ENCODE measurements at places on chromosomes 11 and 22. TPM values are rescaled to one million over a fixed set of nuclear protein-coding genes. Genes with fewer than 3 reads are reported as not detected.
A peak's percentile ranks its signal among the peaks of the same experiment; 100 is the strongest.

DNA sequence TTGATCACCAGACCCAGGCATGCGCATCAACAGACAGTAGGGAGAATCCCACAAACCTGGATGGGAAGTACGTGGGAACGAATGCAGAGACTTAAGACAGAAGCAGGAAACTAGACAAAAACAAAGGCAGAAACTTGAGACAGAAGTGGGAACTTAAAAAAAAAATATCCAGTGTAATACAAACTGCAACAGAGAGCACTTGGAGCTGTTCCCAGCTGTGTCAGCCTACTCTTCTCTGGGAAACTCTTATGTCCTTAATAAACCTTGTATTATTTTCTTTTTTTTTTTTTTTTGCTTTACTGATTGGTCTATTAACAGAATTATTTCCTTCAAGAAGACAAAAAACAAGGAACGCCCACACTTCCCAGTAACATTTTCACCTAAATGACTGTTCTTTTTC is 1818.1 kb upstream of the RAG2 start:
- no peak for DNase-seq

DNA sequence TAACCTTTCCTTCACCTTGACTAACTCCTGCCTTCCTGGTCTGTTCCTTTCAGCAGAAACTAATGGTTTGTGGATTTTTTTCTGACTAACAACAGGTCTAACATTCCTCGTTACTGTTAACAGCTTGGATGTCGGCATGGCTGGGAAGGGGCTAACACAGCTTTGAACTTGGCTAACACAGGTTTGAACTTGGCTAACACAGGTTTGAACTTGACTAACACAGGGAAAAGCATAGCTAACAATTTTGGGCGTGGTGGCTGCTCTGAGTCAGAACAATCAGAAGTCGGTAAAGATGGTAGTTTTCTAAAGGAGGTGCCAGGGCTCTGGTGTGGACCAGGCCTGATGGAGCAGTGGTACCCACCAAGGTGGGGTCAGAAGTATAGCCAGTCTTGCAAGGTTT is 16.1 kb downstream of the MIAT start:
- peak; percentile 97 for DNase-seq

- DNase-seq: no peak
Observed at GRCh38 chr22:43880541-43880991, 11.2 kb downstream of the PNPLA5 start.

GRCh38 chr11:113159988-113160807 is 154.2 kb upstream of the TTC12 start:
- DNase-seq: no peak

DNA sequence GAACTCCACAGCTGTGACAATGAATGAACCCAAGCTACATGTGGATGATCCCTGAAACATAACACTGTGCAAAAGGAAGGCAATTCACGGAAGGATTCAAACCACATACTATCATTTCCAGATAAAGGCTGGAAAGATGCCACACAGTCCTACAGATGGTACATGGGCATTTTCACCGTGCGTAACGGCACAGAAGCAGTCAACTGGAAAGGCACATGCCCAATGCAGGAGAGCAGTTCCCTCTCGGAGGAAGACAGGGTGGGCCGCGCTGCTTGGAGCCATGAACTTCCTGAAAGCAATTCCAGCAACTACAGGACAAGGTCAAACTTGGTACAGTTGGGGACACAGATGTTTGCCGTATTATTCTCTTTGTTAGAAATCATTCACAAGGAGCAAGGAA is 103.7 kb downstream of the SHANK2 start:
- DNase-seq: no peak

GRCh38 chr11:12547953-12548650 is 126.1 kb upstream of the TEAD1 start:
- no peak for DNase-seq

GRCh38 chr11:8747173-8747572 is 64.6 kb downstream of the RPL27A start:
- DNase-seq: no peak

DNA sequence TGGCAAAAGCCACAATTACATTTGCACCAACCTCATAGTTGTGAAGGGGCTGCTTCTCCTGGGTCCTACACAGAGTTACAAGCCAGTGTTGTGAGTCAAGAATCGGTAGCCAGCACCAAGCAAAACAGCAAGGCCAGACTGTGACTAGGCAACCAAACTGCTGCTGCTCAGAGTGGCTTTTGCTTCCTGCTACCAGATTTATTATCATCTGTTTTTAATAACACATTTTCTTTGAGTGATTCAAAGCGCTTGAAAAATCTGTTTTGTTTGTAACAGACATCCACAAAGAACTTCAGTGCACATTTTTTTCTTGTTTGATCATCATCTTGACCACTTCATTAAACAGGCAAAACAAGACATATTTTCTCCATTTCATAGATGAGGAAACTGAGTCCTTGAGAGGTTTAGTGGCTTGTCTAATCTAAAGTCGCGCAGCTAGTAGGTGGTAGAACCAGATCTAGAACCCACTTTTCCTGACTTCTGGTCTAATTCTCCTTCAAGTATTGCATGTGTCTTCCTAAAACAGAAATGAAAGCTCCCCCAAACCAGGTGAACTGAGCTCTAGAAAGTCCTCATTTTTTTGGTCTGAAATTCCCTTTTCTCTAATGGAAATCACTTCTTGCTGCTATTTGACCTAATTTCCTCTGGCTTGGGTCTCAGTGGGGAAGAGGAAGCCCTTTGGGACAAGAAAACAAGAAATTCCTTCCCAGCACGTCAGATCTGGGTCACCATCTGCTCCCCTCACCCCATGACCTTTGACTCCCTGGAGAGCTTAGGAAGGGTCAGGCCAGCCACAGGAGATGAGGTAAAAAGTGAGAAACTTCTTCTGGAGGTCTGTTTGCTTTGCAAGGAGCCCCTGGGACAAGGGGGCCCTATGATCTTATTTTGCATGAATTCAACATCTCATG is 39.9 kb downstream of the CWC15 start:
- DNase-seq: no peak

TMEM41B gene
- 49.2 TPM for total RNA-seq

POTEH gene
- total RNA-seq: not detected

All from bronchial epithelial cell (primary cell).